ENCODE measurements at places on chromosomes 3 and 15.

- DNase-seq, result peak; percentile 31
Observed at GRCh38 chr15:92077353-92078085, 224.0 kb downstream of the SLCO3A1 start.

DNA sequence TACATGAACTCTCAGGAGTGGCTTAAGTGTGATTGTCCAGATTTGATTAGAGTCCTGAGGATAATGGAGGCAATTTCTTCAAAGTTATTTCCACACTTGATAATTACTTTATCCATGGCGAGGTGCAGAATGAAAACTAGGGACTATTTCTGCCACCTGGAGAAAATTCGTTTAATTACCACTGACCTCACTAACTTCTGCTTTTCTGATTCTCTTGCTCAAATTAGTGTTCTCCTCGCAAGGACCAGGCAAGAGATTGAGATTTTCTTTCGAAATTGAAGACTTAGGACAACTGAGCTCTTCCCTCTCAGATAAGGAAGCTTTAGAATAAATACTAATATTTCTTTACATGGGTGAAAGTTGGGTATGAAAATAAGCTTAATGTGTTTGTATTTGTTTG, 135.2 kb downstream of the RYR3 start:
- no peak for DNase-seq

GRCh38 chr15:60392601-60392985, 5.2 kb downstream of the ANXA2 start:
- DNase-seq, result no peak

GRCh38 chr15:88894348-88894818, 961 bp downstream of the HAPLN3 start:
- DNase-seq, result no peak

DNA sequence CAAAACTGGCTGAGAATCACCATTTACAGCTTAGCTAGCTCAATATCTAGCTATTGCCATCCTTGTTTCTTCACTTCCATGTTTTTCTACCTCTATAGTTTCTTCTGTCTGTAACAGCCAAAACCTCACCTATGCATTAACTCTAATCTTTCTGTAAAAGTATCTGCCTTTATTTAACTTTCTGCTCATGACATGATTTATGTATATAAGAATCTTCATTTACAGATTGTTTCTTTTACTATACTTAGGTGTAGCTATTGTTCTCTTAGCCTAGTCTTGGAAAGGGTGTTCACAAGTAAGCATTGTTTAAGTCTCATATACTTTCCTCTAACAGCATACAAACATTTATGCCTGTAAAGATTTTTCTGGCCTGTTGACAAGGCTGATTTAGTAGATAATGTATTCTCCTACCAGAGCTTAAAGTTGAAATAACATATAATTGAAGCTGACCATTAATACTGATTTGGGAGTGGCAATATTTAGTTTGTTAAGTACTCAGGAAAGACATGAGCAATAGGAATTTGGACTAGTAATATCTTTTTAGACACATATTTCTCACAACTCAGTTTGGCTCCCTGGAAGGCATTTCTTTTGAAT, 9.4 kb downstream of the FILIP1L start:
- DNase-seq, result no peak

GRCh38 chr3:25621087-25621486, 43.6 kb downstream of the TOP2B start:
- no peak for DNase-seq

GRCh38 chr3:45950686-45951600, 7.7 kb downstream of the CXCR6 start:
- DNase-seq, result peak; percentile 41

- peak; percentile 52 for DNase-seq
Observed at GRCh38 chr3:10224794-10225665, 23.2 kb upstream of the TATDN2 start.

GRCh38 chr3:30170681-30171438, 435.5 kb upstream of the TGFBR2 start:
- no peak for DNase-seq

DNA sequence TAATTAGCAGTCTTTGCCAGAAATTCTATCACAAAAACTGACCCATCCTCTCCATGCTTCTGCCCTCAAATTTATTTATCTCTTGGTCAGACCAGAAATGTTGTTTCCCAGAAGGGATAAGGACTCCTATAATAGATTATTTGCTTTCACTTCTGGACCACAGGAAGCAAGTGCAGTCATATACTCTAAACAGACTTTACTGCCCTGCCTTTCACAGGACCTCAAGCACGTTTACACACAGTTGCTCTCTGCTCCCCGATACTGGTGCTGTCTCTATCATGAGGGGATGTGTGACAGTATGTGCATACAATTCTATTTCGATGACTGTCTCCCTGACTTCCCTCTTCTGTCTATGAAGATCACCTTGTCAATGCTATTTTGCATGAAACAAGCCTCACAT, 205.5 kb upstream of the TGFBR2 start:
- no peak for DNase-seq

DNA sequence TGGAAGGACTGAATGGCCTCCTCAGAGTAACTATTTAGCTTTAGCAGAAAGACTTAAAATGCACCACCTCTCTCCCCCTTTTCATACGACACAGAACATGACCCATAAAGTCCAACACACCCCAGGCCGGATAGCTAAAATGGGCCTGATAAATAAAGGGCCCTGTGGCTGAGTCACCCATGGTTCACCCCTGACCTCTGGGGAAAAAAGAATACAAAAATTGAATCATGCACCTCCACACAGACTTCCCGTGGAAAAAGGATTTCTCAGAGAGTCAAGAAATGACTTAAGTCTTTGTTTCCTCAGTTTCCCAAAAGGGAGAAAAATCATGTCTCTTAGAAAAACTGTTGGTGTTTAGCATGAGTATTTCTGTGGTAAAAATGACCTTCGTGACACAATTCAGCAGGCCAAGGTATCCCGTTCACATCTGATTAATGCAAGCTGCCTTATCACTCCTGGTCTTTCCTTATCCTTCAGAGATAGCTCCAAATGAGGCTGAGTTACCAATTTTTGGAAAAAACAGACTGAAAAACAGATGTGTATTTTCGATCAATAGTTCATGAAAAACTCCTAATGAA, 34.0 kb upstream of the ARHGEF3 start:
- no peak for DNase-seq

GRCh38 chr3:4533489-4534443, 40.6 kb downstream of the ITPR1 start:
- no peak for DNase-seq

DNA sequence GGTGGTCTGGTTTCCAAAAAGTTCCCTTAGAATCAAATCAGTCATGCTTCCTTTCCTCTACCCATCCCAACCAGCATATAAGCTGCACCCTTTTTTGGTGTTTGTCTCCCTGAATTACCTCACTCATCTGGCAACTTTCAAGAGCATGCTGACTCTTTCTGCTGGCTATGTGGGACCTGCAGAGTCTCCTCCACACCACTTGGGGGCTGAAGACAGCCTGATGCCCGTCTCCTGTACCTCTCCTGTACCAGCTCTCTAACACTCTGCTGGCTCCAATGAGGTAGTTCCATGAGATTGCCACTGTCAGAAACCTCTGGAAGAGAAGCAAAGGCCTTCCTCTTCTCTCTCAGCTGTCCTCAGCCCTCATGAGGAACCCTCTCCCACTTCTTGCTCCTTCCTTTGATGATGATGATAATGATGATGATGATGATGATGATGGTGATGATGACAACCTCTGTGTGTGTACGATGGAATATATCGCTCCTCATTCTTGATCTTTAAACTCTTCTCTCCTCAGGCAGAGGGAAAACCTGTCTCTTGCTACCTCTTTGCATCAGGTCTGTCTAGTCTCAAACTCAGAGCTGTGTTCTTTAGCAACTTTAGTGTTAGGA, 257.5 kb downstream of the ZNF621 start:
- DNase-seq, result no peak

DNA sequence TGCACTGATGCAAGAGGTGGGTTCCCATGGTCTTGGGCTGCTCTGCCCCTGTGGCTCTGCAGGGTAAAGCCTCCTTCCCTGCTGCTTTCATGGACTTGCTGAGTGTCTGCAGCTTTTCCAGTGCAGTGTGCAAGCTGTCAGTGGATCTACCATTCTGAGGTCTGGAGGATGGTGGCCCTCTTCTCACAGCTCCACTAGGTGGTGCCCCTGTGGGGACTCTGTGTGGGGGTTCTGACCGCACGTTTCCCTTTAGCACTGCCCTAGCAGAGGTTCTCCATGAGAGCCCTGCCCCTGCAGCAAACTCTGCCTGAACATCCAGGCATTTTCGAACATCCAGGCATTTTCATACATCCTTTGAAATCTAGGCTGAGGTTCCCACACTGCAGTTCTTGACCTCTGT, 329.8 kb upstream of the NAALADL2 start:
- DNase-seq, result no peak

DNA sequence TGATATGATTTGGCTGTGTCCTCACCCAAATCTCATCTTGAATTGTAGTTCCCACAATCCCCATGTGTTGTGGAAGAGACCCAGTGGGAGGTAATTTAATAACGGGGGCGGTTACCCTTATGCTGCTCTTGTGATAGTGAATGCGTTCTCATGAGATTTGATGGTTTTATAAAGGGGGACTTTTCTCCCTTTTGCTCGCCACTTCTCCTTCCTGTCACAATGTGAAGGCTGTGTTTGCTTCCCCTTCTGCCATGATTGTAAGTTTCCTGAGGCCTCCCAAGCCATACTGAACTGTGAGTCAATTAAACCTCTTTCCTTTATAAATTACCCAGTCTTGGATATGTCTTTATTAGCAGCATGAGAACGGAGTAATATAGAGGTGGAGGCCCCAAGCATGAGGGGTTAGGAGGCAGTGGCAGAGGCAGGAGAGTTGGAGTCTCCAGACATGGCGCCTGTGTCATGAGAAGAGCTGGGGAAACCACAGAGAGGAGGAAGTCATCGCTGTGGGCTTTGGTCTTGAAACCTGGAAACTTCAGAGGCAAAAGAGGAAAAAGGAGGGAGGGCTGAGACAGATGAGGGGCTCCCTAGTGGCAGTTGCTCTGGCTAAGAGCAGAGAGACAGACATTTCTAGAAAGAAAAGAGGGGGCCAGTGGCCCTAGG, 107.8 kb upstream of the VEPH1 start:
- no peak for DNase-seq

DNA sequence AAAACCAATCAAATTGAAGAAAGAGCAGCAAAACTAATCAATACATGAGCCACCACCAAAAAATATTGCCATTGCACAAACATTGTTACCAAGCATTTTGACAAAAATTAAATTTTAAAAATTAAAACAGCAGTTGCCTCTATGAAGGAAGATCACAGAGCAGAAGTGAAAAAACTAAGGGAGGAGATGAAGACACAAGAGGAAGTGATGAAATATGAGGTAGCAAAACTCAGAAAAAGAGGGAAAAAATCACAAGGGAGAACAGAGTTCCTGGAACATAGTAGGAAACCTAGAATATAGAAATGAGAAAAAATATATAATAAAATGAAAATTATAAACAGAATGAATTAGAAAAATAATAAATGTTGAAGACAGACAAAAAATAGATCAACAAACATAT, 7.3 kb upstream of the SERPINI2 start:
- no peak for DNase-seq

DNA sequence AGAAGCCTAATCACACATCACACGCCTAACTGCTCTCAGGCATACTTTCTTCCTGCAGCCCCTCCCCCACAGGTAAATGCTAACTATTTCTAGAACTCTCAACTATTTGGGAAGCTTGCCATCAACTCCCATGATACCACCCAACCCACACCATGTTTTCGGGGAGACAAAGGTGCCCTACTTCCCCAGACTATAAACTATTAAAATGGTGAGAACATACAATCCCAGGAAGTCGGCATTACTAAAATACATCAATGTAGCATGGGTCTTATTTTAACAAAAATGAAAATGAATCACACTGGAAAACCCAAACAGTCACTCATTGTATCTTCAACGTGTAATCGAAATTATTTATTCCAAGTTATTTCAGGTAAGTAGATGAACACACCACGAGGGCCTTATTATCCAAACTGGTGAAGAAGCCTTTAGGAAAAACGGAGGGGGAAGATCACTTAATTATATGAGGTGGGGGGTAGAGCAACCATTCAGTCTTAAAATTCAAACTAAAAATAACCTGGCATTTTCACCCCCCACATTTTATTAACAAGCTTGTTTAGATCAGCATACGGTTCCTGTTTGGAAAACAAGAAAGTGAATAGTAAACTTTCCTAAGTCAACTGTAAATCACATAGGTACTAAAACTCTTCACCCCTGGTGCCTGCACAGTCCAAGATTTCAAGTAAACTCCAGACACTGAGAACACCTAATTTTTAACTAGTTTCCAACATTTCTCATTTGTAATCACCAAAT, 1.9 kb downstream of the TBL1XR1 start:
- no peak for DNase-seq

- no peak for DNase-seq
Observed at GRCh38 chr15:40087991-40088928, 20.4 kb downstream of the BMF start.

DNA sequence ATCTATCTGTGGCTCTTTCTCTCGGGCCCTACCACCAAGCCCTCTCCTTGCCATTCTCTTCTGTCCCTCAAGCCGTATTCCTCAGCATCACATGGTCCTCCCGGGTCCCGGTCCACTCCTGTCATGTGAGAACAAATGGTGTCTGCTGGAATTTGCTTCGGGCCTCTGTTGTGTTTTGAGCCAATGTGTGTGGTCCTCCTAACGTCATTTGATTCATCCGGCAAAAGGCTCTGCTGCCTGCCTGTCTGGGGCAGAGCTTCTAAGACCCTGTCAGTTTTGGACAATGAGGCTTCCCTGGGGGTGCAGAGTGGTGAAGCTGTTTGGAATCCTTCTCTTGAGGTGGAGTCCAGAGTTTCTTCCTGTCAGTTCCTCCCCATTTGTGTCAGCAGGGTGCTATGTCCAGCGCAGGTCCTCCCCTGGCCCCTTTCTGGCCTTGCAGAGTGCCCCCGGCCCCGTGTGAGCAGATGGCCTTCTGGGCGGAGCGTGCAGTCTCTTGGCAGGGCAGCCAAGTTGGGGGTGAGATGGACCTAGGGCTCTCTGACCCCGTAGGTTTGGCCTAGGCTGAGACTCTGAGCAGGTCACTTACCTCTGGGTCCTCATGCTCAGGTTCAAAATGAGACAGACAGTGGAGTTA, 93.6 kb downstream of the APBA2 start:
- DNase-seq, result no peak

DNA sequence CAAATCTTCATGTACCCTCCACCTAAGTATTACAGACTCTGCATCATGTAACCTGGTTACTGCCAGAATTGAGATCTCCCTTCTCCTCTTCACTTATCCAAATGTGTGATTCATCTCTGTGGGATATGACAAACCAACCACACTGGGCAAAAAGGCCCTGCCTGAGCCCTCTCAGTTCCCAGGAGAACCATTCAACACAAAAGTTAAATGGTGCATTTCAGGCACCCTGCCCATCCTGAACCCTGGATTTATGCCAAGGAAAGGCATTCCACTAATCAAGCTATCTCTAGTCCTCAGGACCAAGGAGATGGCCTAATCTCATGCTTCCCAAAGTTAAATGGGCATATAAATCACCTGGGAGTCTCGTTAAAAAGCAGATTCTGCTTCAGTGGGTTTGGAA, 108.5 kb downstream of the TNIK start:
- DNase-seq, result no peak

GRCh38 chr3:50512131-50512530, 8.7 kb upstream of the CACNA2D2 start:
- DNase-seq, result no peak

Measured in NK-92 treated with Interleukin-12 subunit alpha and Interleukin-12 subunit beta, amount 100 ng/mL, for 24 hours (cell line).